ENCODE measurements at places on chromosomes 7 and 10.
A peak's percentile ranks its signal among the peaks of the same experiment; 100 is the strongest.

DNA sequence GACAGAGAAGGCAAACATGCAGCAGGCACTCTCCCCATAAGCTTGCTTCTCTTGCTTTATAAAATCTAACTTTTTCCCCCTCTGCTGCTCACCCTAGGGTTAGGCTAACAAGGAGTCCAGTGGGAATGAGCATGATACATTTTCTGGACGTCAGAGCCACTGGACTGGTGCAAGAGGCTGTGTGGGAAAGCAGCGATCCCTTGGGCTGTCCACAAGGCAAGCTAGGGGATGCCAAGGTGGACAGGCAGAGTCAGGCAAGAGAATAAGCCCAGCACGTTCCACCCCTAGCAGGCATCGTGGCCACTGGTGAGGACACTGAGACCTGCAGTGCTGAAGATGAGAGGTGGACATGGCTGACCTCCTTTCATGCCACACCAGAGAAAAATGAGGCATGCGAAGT, 290.9 kb upstream of the ZMIZ1 start:
- DNase-seq: no peak

DNA sequence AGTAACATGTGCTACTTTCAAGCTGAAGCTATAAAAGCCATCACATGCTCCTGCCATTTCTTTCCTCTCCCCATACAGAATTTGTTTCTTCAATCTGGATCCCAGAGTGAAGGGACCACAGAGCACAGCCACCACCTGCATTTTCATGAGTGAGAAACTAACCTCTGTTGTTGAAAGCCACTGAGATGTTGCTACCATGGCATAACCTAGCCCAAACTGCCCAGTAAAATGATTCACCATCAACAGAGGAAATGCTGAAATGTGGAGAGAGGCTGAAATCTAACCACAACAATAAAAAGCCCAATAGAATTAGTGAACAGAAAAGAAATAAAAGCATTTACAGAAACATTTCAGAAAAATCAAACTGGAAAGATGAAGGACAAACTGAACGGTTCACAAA, 125.2 kb downstream of the AMPH start:
- DNase-seq: no peak

GRCh38 chr7:18345641-18346234, 149.8 kb upstream of the HDAC9 start:
- peak; percentile 11 for DNase-seq

- DNase-seq: peak; percentile 23
These were observed 28.9 kb downstream of the MAT1A start for GRCh38 chr10:80260295-80261243.

DNA sequence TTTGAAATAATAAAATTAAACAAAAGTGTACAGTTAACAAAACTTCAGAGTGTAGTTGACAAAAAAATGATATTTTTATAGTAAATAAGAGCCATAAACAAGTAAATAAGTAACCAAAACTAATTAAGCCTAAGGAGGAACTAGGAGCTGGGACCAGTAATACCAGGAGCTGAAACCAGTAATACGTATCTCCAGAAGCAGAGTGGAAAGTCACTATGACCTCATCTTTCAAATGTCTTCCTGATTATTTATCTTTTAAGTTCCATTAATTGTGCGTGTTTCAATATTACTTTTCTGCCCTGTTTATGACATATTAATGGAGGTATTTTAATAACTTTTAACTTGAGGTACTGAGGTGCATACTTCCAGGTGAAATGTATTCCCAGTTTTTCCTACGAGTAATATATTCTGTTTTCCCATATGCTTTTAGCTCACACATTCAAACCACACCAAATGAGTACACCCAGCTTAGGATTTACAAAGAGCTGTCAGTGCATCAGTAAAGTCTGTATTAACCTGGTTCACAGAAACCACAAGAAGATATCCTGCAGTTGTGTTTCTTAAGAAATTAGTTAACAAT, 283.7 kb upstream of the HGF start:
- DNase-seq: no peak

DNA sequence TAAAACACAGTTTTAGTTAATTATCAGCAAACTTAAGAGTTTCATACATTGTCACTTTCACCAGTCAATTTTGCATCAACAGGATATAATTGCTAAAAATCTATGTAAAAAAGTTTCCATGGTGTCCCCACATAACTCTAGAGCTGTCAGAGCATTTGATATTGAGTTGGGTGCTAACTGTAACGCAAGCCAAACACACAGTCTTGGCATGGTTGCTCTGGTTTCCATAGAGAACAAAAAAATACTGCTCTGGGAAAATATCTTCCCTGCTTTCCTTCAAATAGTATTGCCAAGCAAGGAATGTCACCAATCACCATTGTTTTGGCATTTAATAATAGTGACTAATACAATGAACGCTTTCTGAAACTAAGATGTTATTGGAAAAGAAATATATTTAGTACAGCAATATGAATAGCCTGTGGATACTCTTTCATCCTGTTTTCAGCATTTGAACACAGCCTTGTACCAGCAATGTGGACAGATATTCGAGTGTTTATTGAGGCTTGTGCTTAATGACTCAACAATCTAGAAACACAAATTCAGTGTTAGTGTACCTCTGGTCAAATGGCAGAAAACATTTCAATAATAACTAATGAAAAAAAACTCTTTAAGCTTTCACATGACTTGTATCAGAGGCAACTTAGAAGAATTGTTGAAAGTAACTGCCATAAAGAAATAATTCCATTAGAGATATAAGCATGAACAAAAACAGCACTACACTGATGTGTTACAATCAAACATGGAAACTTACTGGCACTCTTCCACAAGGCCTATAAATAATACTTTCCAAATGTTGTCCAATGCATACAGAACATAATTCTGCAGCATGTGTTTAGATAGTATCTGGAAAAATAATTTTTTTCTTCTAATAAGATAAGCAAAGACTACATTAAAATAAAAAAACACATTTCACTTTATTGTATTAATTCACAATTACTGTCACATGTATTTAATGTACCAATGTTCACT, 1469.5 kb upstream of the CELF2 start:
- no peak for DNase-seq

GRCh38 chr10:14366760-14367159, 36.0 kb upstream of the FRMD4A start:
- no peak for DNase-seq

DNA sequence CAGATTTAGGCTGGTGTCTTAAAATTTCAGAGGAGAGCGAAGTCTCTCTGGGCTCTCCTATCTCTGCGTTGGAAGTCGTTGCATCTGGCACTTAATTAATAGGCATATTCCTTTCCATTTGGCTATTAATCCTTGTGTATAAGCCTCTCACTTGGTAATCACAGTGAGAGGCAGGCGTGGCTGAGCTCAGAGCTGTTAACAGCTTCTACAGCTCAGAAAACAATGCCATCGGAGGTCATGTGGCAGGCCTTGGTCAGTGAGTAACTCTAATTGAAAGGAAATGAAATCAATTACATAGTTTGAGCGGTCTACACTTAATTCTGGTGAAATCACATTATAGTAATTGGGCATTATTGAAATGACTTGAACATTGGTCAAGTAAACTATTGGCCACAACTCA, 135.1 kb downstream of the DPY19L1 start:
- no peak for DNase-seq

- DNase-seq: no peak
These were observed 430.8 kb downstream of the PLXNA4 start for GRCh38 chr7:132145466-132145865.

DNA sequence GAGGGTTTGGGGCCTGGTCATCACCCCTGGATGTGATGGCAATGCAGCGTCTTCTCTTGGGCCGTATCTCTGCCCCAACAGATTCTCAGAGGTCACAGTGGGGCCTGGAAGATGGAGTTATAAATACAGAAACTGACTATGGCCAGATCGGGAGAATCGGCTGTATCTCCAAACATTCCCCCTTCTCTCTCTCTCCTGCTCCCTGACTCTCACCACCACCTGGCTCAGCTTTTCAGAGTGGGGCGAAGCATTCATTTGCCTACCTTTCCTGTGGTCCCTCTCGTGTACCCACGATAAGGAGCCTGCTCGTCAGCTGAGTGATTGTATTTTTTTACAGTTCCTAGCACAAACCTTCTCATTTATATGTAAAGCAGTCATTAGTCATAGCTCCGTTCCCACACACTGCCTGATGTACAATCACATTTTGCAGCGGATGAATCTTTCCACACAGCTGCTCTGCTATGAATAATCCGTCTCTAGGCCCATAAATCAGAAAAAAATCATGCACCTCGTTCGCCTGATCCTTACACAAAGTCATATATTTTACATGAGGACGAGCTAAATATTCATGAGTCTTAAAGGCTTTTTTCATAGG, 23.2 kb upstream of the BTRC start:
- DNase-seq: no peak

DNA sequence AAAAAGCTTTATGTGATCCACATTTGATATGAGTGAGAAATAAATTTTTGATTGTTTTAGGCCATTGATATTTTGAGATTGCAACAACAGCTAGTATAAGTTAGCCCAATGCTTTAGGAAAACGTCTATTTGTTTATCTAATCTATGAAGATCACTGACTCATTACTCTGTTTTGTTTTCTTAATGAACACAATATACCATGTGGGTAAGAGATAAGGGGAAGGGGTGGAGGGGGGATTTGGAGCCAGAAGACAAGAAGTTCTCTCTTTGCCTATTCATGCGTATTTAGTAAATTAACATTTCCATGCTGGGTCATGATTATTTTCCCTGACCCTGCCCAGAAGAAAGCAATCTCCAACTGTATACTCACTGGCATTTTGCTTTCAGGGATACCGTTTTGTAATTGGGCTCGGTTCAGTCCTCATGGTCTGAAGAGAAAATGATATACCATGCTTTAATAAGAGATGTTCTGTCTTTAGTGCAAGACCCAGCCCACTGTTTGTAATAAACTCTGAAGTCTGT, 359.5 kb upstream of the NPSR1 start:
- DNase-seq: no peak
